Bronchus fibroblast of lung (primary cell): ENCODE measurements at places on chromosomes 5 and 9. TPM values are rescaled to one million over a fixed set of nuclear protein-coding genes. Genes with fewer than 3 reads are reported as not detected.

Gene RIC1
- 14.1 and 16.8 TPM in 2 replicates for total RNA-seq

Gene ACOT12
- total RNA-seq, result 0.84 and 1.2 TPM in 2 replicates

Gene MAP3K1
- total RNA-seq, result 4.3 and 5.2 TPM in 2 replicates

Gene CBY3
- total RNA-seq, result not detected in 2 replicates

Gene FAM151B
- 1.2 and 3.1 TPM in 2 replicates for total RNA-seq

Gene IL5
- not detected in 2 replicates for total RNA-seq

Gene FCHO2
- 2.4 and 5.5 TPM in 2 replicates for total RNA-seq

Gene SLC4A9
- total RNA-seq, result not detected in 2 replicates

Gene LHX6
- not detected in 2 replicates for total RNA-seq

Gene ZFP37
- 1.2 and 1.5 TPM in 2 replicates for total RNA-seq

Gene CER1
- total RNA-seq, result not detected in 2 replicates

Gene SHOC1
- under 0.01 TPM in 1 of 2 replicates, not detected in the other for total RNA-seq

Gene SPARC
- 644 and 678 TPM in 2 replicates for total RNA-seq

Gene MGAT1
- total RNA-seq, result 105 and 107 TPM in 2 replicates

Gene ZNF782
- total RNA-seq, result 2.2 and 2.5 TPM in 2 replicates

Gene ACTBL2
- 0.15 and 0.34 TPM in 2 replicates for total RNA-seq

Gene ERAP2
- total RNA-seq, result 14.9 and 19.5 TPM in 2 replicates

Gene ADCY2
- total RNA-seq, result not detected in 2 replicates
